Activated CD8-positive, alpha-beta memory T cell treated with anti-CD3 and anti-CD28 coated beads for 4 hours (primary cell): ENCODE measurements at places on chromosomes 6 and 20.

GRCh38 chr20:53032478-53032932 lies 60.3 kb downstream of the TSHZ2 start:
- no peak for DNase-seq

DNA sequence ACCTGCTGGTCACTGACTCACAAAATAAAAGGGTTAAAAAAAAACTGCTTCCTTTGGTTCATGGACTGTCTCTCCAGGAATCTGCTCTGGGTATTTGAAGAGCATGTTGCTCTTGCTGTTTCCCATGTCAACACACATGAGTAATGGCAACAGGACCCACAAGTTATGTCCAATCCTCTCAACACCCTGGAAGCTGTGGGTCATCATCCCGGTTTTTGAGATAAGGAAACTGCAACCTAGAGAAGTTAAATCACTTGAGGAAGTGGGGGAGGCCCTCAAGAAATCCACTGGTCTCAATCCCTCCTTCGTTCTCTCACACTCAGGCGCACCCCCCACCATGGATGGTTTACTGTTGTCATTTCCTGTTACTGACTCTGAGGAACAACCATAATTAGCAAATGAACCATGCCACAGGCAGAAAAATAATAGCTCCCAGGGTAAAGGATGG lies 12.4 kb downstream of the MAP1LC3A start:
- no peak for DNase-seq

GRCh38 chr6:122833021-122833491 lies 44.0 kb downstream of the SMPDL3A start:
- no peak for DNase-seq

DNA sequence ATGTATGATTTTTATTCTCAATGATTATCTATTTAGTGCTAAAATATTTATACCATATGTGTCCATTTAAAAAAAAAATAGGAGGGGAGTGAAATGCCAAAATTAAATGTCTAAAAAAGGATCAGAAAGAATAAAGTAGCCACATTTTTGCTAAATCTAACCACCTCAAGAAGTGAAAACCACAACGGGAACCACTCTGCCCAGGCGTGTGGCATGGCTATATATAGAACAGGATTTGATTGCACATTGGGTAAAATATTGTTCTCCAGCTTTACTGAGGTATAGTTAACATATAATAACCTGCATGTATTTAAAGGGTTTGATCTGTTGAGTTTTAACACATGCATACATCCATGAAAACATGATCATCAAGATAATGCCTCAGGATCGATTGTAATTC lies 19.0 kb upstream of the AFDN start:
- DNase-seq, result no peak

DNA sequence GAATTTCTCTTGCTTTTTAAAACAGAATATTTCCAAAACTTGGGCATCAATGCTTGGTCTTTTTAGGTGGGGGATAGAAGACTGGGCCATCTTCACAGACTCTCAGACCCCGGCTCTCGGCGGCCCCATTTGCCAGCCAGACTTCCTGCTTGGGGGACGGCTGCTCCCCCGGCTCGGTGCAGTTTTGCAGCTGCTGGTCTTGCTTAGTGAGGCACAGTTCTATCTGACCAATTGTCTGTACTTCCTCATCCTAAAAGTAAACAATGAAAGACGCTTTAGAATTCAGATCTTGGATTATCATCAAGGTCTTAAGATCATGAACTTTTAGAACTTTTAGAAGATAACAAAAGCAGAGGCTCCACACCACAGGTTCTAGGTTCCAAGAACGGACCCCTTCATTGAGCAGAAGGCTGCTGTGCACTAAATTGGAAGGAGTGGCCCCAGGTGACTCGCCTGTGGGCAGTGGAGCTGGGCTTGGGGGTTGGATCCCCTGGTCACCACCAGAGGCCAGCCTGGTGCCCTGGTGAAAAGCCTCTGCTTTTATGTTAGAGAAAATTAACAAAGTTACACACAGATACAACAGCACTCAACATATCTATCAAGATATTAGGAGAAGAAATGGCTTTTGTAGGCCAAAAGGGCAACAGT lies 26.7 kb downstream of the RNASET2 start:
- no peak for DNase-seq

- DNase-seq, result no peak
These were observed 16.8 kb upstream of the PRSS16 start for GRCh38 chr6:27230758-27231111.

DNA sequence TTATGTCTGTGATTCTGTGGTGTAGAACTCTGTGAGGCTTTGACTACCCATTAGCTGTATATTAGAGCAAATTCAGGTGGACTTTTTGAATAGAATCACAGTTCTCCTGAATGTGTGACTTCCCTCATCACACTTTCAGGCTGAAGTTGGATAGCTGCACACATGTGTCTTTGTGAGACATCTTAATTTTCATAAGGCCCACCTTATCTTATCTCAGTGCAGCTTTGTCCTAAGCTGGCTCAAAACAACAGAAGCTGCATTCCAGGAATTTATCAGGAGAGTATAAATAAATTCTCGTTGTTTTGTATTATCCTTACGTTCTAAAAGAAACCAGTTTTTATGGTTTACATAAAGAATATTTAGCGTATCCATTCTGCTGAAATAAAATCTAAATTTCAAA lies 26.2 kb upstream of the SLC35D3 start:
- DNase-seq, result no peak

DNA sequence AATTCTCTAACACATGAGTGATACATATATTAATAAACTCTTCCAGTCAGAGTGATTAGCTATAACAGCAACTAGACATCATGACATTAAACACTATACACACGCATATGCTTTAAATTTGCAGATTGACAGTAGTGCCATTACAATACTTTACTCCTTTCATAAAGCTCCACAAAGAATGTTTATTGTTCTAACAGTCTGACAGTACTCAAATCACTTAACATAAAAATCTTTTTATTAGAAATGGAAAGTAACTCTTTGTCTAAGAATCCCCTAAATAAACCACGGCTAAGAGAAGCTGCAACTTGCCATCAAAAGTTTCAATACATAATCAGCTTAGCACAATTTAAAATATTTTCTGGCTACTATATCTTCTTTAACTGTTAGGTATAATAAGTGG lies 24.0 kb downstream of the SNX3 start:
- DNase-seq, result no peak

- no peak for DNase-seq
These were observed 76.1 kb downstream of the RNF182 start for GRCh38 chr6:14000901-14001300.

DNA sequence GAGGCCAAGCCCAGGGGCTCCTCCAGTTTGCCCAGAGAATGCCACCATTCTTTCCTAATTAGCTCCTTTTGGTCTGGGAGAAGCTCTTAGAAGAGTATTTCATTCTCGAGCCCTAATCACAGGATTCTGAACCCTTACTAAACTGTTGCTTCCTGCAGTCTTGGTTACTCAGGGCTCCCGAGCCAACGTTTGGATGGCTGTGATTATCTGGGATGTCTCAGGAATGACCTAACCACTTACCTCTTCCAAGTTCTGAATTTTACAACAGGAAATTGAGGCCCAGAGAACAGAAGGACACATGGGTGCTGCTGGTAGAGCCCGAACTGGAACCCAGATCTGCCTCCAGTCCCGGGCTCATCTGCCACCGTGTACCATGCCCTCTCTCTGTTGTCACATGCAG lies 22.2 kb upstream of the PNPLA1 start:
- no peak for DNase-seq

- no peak for DNase-seq
These were observed 15.0 kb downstream of the SPAG4 start for GRCh38 chr20:35630636-35631035.

DNA sequence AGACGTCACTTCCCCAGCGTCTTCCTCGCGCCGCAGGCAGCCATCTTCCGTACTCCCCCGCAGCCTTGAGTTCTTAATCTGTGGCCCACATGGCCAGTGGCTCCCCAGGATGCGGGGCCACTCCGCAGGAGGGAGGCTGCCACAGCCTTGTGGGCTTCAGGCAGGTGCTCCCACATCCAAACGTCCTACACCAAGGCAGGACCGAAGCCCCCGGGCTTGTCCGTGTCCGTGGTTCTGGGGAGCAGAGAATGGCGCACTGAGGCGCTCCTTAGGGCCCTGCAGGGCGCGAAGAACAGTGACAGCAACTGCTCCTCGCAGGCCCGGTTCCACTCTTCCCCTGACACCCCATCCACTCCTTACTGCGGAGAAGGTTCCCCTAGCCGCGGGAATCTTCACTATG lies 755.8 kb downstream of the PRIM2 start:
- no peak for DNase-seq

GRCh38 chr6:3125815-3126214 lies 7.3 kb downstream of the BPHL start:
- DNase-seq, result no peak

DNA sequence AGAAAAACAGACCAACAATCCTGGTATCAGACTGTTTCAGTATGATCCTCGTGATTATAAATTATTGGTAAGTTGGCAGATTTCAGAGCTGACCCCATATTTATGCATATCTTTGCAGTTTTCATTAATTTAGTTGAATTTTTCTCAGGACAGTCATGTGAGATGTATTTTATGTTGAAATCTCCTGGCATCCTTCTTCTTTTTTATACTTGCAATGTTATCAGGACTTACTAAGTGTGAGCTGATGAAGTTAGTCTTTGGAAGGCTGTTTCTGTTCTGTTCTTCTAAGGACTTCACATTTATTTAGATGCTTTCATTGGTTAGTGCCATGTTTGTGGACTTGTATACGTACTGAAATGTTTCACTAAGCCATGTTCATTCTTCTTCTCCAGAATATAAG lies 17.2 kb downstream of the SMPDL3A start:
- no peak for DNase-seq

DNA sequence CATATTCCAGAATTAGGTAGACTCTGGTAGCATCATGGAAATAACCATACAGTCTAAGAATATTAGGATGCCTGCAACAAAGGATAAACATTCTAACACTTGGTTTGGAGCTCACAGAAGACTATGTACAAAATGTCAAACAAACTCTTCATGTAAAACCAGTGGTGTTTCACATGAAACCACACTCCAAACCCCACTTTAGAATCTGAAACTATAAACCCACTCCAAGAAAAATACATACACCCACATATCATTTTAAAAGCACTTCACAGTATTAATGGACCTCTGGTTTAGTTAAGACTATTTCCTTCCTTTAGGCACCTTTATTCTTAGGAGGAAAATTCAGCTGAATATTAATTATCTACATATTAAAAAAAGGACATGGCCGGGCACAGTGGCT lies 10.5 kb downstream of the AURKA start:
- no peak for DNase-seq

- DNase-seq, result no peak
These were observed 233.7 kb downstream of the IBTK start for GRCh38 chr6:82013561-82014530.

DNA sequence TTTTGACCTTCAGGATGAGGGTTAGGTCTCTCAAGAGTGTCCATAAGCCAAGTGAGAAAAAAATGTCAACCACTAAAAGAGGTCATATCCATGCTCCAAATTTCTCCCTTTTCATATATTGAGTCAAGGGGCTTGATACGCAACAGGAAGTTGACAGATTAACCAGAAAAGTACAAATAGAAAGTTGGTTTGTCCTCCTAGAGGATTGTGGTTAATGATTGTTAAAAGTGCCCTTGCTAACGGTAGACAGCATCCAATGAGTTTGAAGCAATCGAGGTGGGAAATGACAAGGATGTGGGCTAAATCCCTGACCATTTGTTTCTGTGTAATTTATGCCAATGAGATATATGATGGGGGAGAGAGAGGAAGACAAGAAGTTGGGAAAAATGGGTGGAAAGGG lies 18.1 kb upstream of the HBS1L start:
- no peak for DNase-seq

DNA sequence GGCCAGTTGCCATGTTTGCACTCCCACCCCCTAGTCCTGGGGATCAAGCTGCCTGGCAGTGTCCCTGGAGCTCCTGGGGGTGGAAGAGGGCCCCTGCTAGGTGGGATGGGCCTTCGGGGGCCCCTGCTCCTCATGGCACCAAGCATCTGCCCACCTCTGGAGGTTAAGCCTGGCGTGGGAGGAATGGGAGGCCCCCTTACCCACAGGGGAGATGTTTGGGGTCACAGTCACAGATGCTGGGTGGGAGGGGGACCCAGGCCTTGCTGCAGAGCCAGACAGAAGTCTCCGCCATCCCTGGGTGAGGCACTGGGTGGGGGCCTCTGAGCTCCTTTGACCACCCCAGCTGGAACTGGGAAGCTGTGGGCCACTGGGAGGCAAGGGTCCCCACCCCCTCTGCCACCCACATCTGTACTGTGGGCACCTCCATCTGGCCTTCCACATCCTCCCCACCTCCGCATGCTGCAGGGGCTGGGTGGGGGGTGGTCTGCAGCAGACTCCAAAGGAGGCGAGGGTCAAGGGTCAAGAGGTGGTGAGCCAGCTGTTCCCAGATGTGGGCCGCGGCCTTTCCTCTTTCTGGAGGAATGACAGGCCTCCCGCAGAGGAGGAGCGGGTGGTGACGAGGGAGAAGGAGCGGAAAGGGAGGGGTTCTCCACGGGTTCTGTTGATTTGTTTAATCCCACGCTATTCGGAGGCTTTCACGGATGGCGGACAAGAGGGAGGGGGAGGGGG lies 41.5 kb downstream of the YTHDF1 start:
- no peak for DNase-seq

DNA sequence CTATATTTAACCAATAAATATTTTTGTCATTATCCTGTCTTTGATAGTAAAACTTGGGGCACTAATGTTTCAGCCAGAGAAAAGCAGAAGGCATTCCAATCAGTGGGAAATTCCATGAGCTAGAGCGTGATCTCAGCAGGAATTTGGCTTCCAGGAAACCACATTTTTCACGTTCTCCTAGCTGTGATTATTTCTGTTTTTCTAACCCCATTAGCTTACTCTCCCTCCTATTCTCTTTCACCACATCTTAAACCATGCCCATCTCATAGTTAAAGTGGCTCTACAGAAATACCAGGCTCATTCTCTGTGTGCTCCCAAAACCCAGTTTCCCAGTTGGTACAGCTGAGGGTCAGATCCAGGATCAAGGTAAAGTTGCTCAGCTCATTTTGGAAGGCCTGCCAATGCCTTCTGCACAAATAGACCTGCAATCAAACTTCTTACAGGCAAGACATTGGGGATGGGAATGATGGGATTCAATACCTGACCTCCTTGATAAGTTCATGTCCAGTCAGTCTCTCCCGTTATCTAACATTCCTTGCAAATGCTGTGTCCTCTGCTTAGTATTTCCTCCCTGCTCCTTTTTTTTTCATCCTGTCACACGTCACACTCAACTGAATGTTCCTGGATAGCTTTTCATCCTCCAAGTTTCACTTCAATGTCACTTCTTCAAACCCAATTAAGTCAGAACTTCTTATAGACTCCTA lies 33.1 kb upstream of the TMEM30A start:
- DNase-seq, result no peak

- no peak for DNase-seq
These were observed 74.6 kb upstream of the L3MBTL3 start for GRCh38 chr6:129943637-129944271.

- DNase-seq, result no peak
These were observed 51.7 kb upstream of the ATXN1 start for GRCh38 chr6:16812993-16813392.

DNA sequence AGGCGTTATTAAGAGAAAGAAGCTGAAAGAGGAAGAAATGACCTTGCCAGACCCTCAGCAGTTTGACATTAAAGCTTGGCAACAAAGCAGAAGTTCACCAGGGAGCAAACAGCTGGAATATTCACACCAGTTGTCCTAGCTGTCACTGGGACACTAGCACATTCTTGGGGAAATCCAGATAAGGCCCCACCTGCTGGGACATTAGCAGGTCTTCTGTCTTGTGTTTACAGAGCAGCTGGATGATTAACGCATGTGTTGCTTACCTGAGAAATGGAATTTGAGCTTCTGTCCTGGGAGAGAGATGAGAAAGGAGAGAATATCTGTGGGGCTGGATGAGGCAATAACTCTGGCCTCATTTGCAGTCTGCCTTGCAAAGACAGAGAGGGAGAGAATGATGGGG lies 137.6 kb upstream of the RIN2 start:
- DNase-seq, result no peak

GRCh38 chr6:150753371-150754064 lies 112.0 kb upstream of the MTHFD1L start:
- no peak for DNase-seq
